ENCODE measurements at places on chromosomes 6 and 20. TPM values are rescaled to one million over a fixed set of nuclear protein-coding genes. Genes with fewer than 3 reads are reported as not detected.

Gene PHACTR1
- total RNA-seq = not detected

DNA sequence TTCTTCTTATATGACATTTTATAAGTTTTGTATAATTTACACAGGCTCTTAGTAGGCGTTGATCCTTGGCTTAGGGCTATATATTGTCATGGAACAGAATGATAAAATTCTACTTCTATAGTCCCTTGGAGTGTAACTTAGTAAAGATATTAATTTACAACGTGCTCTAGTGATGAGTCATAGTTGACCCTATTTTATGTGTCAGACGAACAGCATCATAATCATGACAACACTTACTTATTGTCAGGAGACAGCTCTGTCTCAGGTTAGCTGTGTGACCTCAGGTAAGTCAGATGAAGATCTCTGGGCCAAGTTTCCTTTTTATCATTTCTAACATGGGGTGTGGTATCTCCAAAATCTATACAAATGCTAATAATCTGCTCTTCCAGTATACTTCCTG lies 473.5 kb downstream of the UTRN start:
- peaks cover 7% of the 10 kb centered on the region for H3K4me1 ChIP-seq
- DNase-seq = peak; percentile 38

GRCh38 chr20:22623211-22623610 lies 38.8 kb upstream of the FOXA2 start:
- DNase-seq = peak; percentile 36
- no peak overlapping the region for H3K4me3 ChIP-seq
- H3K4me1 ChIP-seq = no peaks in the 10 kb centered on the region
- H3K27me3 ChIP-seq = no peaks in the 10 kb centered on the region
- no peak overlapping the region for H3K27ac ChIP-seq

DNA sequence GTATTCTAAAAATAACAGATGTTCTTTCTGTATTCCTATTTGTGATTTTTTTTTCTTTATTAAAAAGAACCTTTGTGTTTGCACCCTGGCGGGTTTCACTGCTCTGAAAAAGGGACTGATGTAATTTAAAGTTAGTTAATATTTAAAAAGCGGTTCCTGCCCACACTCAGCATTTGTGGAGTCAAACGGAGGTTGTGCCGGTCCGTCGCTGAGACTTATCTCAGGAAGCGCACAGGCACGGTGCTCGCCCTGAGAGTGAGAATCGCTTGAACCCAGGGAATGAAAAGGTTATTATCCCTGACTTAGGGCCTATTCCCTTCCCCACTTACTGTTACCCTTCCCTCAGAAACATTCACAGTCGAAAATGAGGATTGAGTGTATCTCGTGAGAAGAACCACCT lies 366.7 kb downstream of the THBS2 start:
- no peaks in the 10 kb centered on the region for H3K4me1 ChIP-seq
- no peak for DNase-seq
- H3K27ac ChIP-seq = no peak overlapping the region
- no peaks in the 10 kb centered on the region for H3K36me3 ChIP-seq
- no peak overlapping the region for H3K4me3 ChIP-seq

Data from MCF 10A (cell line).